ENCODE measurements at places on chromosomes 2 and 18.
A peak's percentile ranks its signal among the peaks of the same experiment; 100 is the strongest.

DNA sequence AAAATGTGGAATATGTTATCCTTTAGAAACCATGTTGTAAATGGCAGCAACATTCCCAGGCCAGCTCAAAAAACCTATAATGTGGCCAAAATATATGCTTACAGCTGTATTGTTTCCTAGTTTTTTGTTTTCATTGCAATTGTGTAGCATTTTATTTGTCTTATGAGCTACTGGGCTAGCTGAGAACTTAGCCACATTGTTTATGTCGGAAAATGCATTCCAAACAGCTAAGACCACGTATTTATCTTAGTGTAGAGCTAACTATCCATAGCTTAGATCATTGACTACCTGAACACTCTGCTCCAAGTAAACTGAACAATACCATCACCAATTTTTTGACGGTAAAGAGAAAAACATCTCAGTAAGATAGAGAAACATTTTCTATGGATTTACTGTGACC lies 38.4 kb downstream of the METAP1D start:
- DNase-seq, result no peak

- no peak for DNase-seq
Observed at GRCh38 chr18:3648200-3648599, 198.2 kb downstream of the TGIF1 start.

DNA sequence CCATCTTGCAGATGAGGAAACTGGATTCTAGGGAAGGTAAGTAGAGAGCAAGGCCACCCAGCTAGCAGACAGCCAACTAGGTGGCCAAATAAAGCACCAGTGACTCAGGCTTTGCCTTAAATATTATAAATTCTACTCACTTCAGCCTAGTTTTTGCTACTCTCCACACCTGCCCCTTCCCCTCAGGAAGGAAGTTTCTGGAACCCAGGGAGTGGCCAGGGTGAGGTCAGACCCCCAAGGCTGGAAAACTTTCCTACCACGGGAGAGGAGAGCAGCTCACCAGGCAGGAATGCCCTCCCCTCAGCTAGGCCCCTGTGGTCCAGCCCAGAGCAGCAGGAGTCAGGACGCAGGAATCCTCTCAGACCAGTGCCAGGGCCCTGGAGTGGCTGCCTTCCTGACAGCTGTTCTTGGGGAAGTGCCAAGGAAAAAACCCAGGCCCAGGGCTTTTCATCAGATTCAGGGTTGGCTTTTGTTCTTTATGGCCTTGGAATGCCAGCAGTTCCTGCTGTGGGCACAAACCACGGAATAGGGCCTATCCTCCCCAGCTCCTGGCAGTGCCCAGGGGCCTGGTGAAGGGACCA lies 5.1 kb upstream of the PAX8 start:
- peak; percentile 49 for DNase-seq

DNA sequence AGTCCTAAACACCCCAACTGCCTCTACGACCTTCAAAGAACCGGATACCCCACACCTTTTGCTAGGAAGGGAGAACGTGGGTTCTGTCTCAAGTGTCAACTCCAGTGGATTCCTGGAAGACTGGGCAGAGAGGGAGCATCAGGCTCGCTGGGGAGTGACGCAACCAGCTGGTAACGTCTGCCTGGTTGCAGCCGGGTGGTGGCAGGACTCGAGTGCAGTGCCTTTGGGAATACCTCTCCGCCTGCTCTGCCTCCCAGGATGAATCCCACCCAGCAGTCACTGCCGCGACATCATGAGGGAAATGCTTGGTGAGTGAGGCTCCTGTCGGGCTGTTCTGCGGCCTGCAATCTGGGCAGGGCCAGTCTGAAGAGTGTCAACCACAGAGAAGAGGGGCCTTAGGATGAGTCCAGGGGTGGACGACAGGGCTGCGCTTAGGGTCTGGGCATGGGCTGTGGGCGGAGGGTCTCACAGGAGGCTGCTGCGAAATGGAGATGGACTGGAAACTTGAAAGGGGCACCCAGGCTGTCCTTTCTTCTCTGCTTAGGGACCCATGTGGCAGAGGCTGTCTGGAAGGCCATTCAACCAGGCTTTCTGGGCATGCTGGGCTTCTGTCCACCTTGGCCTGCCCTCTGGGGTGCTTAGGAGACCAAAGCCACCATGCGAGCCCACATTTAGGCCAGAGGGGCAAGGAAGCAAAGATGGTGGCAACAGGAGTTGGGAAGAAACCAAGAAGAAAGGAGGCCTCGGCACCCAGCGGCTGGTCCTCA lies 12.9 kb downstream of the GPR17 start:
- no peak for DNase-seq

- DNase-seq, result peak; percentile 61
Observed at GRCh38 chr2:136118819-136119716, 1.1 kb upstream of the CXCR4 start.

DNA sequence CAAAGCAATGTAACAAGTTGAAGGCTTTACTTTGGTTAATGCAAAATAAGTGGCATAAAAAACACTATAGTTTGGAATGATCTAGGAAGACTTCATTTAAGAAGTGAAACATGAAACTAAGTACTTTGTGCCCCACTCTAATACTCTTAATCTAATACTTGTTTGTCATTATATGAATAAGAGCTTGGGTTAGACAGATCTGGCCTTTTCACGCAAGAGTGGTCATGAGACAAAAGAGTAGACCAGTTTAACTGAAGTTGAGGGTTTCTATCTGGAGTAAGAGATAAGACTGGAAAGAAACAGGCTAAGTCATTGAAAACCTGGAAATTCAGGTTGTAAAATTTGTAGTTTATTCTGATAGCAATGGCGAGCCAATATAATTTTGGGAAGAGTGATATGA lies 2.8 kb downstream of the SLC30A6 start:
- DNase-seq, result no peak
